Mesothelial cell of epicardium (in vitro differentiated cells): ENCODE measurements at places on chromosomes 1 and 21.
A peak's percentile ranks its signal among the peaks of the same experiment; 100 is the strongest.

- no peak overlapping the region for H3K27ac ChIP-seq
- peak overlapping the region; percentile 73 for H3K4me3 ChIP-seq
- H3K36me3 ChIP-seq, result no peaks in the 10 kb centered on the region
- H3K4me1 ChIP-seq, result peaks cover 15% of the 10 kb centered on the region
- DNase-seq, result peak; percentile 54
Observed at GRCh38 chr1:209675565-209676154, 448 bp downstream of the G0S2 start.

DNA sequence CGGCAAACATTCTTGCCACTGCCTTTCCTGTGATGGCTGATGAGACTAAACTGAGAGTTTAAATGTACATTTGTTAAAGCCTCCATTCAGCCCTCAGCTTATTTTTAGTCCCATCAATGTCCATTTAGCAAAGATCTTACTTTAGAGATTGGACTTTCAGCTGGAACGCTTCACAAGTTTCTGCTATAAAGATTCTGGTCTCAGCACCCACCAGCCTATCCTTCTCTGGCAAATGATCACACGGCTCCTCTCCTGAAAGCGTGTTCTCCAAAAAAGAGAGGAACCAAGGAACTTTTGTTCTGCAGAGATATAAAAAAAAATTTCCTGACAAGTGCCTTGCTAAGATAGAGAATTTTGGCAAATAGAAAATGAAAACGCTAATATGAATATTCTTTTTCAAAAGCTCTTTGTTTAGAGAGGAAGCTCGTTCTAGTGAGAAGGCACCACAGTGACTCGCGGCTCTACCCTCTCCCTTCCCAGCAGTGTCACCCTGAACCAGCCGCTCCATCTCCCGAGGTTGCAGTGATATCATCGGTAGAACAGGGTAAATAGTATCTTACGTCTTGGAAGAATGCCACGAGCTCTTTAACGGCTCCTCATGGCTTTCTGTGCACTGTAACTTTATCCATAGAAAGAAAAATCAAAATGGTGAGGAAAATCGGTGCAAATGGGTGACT is 200.2 kb downstream of the APP start:
- no peaks in the 10 kb centered on the region for H3K27me3 ChIP-seq
- no peak for DNase-seq
- peaks cover 66% of the 10 kb centered on the region for H3K36me3 ChIP-seq
- no peak overlapping the region for H3K4me3 ChIP-seq
- H3K4me1 ChIP-seq, result peaks cover 17% of the 10 kb centered on the region

GRCh38 chr1:35192056-35192852 is 691 bp downstream of the SFPQ start:
- H3K27ac ChIP-seq, result peak overlapping the region; percentile 99
- H3K4me3 ChIP-seq, result peak overlapping the region; percentile 91
- H3K4me1 ChIP-seq, result peaks cover 45% of the 10 kb centered on the region
- H3K27me3 ChIP-seq, result no peaks in the 10 kb centered on the region

- H3K27ac ChIP-seq, result peak overlapping the region; percentile 65
- H3K36me3 ChIP-seq, result no peaks in the 10 kb centered on the region
- no peak overlapping the region for H3K4me3 ChIP-seq
Observed at GRCh38 chr1:153553830-153554541, 4.9 kb upstream of the S100A3 start.

DNA sequence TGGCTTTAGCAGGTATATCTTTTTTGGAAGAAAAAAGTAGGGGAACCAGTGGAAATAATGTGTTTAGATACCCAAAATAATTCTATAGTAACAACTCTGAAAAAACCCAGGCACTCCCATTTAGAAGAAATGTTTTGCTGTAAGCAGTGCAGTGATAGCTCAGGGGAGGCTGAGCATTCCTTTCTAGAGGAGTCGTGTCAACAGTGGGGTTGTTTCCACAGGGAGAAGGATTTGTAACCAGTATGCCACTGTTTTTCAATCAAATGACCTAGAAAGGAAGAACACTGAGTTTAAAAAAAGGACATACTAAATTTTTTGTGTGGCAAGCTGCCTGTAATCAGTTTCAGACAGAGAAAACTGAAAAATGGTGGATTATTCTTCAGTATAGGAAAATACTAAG is 2.4 kb downstream of the PGD start:
- no peak overlapping the region for H3K4me3 ChIP-seq
- peaks cover 23% of the 10 kb centered on the region for H3K4me1 ChIP-seq
- no peaks in the 10 kb centered on the region for H3K27me3 ChIP-seq
- H3K27ac ChIP-seq, result peak overlapping the region; percentile 50
- DNase-seq, result no peak
- peaks cover 19% of the 10 kb centered on the region for H3K36me3 ChIP-seq

DNA sequence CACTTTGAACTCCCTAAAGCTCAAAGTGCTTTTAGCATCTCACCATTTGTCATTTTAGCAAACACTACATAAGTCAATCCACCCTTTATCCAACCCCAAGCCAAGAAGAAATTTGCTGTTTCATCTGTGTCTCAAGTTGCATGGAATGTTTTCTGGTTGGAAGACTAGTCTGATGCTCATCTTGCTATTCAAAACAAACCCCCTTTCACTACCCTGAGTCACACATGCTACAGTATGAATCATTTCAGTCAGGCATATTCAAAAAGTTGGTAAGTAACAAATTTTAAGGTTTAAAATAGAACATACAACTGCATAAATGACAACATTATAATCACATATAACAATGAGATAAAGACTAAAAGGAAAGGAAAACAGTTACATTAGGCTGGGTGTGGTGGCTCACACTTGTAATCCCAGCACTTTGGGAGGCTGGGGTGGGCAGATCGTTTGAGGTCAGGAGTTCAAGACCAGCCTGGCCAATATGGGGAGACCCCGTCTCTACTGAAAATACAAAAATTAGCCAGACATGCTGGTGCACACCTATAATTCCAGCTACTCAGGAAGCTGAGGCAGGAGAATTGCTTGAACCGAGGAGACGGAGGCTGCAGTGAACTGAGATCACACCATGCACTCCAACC is 38.7 kb downstream of the DSTYK start:
- no peak overlapping the region for H3K4me3 ChIP-seq
- peaks cover 5% of the 10 kb centered on the region for H3K4me1 ChIP-seq
- peaks cover 10% of the 10 kb centered on the region for H3K36me3 ChIP-seq
- H3K27me3 ChIP-seq, result no peaks in the 10 kb centered on the region
- DNase-seq, result no peak

GRCh38 chr1:228276901-228277490 is 69.2 kb downstream of the OBSCN start:
- H3K4me3 ChIP-seq, result peak overlapping the region; percentile 17
- H3K4me1 ChIP-seq, result peaks cover 5% of the 10 kb centered on the region
- peak; percentile 36 for DNase-seq
- H3K27me3 ChIP-seq, result no peaks in the 10 kb centered on the region

DNA sequence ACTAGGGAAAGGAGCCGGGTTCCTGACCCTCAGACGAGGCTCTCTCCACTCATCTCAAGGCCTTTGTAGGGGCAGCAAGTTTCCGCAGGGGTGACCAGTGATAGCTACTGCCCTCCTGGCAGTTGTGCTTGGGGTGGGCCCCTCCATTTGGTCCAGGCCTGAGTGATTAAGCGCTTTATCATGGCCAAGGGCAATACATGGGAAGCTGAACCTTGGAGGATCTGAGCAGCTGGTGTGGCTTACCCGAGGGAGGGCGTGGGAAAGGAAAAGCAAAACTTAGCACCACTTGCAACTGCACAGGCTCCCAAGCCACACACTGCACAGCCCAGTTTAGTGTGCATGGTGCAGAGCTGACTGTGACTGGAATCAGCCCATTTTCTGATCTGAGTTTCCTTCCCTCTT is 47.8 kb downstream of the GADD45A start:
- no peaks in the 10 kb centered on the region for H3K36me3 ChIP-seq
- H3K4me3 ChIP-seq, result no peak overlapping the region
- peaks cover 13% of the 10 kb centered on the region for H3K4me1 ChIP-seq
- no peak for DNase-seq

DNA sequence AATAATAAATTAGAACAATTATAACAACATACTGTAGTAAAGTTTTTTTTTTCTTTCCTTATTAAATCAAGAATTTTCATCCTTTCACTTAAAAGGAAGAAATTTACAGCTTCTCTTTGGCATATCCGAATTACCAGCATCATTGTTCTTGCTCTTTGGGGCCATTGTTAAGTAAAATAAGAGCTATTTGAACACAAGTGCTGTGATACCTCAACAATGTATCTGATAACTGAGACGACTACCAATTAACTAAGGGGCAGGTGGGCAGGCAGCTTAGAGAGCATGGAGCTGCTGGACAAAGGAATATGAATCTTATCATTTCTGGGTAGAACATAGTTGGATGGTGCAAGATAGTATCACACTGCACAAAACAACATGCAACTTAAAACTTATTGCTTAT is 719.9 kb upstream of the TMPRSS15 start:
- H3K27me3 ChIP-seq, result peaks cover 6% of the 10 kb centered on the region
- H3K36me3 ChIP-seq, result no peaks in the 10 kb centered on the region
- no peak for DNase-seq
- H3K4me3 ChIP-seq, result no peak overlapping the region

- no peaks in the 10 kb centered on the region for H3K27me3 ChIP-seq
- peaks cover 9% of the 10 kb centered on the region for H3K36me3 ChIP-seq
- no peak overlapping the region for H3K27ac ChIP-seq
Observed at GRCh38 chr1:6827630-6828165, 42.4 kb downstream of the CAMTA1 start.

DNA sequence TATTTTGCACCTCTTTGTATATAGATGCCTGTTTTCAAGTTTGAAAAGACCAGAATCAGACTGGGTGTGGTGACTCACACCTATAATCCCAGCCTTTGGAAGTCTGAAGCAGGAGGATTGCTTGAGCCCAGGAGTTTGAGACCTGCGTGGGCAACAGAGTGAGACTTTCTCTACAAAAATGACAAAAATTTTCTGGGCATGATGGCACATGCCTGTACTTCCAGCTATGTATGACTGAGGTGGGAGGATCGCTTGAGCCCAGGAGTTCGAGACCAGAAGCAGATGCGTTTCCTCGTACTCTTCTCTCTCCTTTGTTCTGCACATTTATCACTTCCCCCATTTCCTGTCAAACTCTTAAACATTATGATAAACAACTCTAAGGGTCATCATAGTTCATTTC is 310.0 kb upstream of the SNX7 start:
- no peak overlapping the region for H3K27ac ChIP-seq
- peaks cover 7% of the 10 kb centered on the region for H3K4me1 ChIP-seq
- no peaks in the 10 kb centered on the region for H3K27me3 ChIP-seq
- no peaks in the 10 kb centered on the region for H3K36me3 ChIP-seq
- DNase-seq, result no peak
- no peak overlapping the region for H3K4me3 ChIP-seq

DNA sequence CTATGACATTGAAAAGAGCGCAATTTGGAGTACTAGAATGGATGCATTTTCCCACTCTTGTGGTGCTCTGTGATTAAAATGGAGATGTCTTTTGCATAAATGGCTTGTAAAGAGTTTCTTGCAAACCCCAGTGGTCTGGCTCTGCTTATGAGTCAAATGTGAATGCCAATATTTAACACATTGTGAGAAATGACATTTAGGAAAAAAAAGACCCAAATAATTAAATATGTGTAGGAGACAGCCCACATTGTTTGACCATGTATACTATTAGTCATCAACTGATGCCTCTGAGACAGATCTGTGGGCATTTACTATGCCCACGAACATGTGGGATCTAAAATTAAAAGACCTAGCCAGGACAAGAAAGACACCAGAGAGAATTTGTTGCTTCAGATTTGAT is 22.2 kb upstream of the RUNX1 start:
- DNase-seq, result no peak
- no peak overlapping the region for H3K4me3 ChIP-seq
- no peaks in the 10 kb centered on the region for H3K36me3 ChIP-seq
- H3K27ac ChIP-seq, result no peak overlapping the region
- H3K4me1 ChIP-seq, result peaks cover 10% of the 10 kb centered on the region

DNA sequence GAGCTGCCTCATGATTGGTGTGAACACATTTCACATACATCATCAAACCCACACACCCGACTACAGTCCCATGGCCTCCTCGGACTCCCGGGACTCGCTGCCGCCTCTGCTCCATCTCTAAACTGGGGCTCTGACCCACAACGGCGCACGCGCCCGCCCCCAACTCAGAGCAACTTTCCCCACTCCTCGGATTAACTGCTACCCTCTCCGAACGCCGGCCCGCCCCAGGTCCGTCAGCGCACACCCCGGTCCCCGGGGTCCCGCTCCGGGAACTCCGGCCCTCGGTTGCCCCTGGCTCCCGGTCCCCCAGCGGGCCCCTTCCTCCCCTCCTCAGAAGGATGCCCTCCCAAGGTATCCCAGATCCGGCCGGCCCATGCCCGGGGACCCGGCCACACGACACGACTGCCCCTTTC is 740 bp downstream of the DSTYK start:
- peaks cover 9% of the 10 kb centered on the region for H3K27me3 ChIP-seq
- H3K4me1 ChIP-seq, result peaks cover 16% of the 10 kb centered on the region
- H3K27ac ChIP-seq, result peak overlapping the region; percentile 93
- peak; percentile 24 for DNase-seq
- peak overlapping the region; percentile 91 for H3K4me3 ChIP-seq
- H3K36me3 ChIP-seq, result no peaks in the 10 kb centered on the region

DNA sequence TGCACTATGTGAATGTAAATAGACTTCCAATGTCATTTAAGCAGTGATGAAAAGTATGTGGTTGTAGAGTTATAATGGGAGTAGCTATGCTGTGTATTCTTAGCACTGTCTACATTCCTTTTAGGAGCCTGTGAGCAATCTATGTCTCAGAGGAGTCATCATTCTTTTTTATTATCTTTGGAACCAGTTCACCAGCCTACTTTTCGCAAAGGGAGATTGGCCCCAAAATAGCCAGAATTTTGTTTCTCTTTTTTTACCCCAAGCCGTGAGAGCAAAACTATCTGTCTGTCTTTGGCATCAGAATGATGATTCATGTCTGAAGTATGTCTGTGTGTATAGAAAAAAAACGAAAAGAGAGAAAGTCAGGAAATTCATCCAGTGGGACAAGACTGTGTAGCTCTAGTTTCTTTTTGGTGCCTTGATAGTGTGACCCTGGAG is 44.2 kb downstream of the OSBPL9 start:
- H3K4me1 ChIP-seq, result peaks cover 32% of the 10 kb centered on the region
- H3K36me3 ChIP-seq, result peaks cover 6% of the 10 kb centered on the region
- peak overlapping the region; percentile 73 for H3K27ac ChIP-seq
- H3K4me3 ChIP-seq, result no peak overlapping the region

- H3K4me1 ChIP-seq, result no peaks in the 10 kb centered on the region
- H3K27ac ChIP-seq, result no peak overlapping the region
- no peaks in the 10 kb centered on the region for H3K27me3 ChIP-seq
- no peaks in the 10 kb centered on the region for H3K36me3 ChIP-seq
Observed at GRCh38 chr1:100785470-100786052, 66.0 kb downstream of the VCAM1 start.
